ENCODE measurements at places on chromosomes 2 and 18.

DNA sequence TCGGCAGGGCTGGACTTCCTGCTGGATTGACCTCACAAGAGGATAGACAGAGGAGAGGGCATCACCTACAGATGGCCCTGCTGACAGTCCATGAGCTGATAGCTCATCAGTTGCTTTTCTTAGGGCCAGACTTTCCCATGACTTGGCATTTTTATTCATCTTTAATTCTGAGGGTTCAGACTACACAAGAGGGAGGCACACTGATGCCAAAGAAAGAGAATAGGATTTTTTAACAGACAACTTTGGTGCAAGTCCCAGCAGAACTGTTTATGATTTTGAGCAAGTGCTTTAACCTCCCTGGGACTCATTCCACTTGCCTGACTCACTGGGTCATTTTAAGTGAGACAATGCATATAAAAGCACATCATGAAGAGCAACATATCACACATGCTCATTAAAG, 299.2 kb downstream of the INSIG2 start:
- DNase-seq, result no peak

GRCh38 chr18:31217038-31217849, 54.6 kb upstream of the DSC1 start:
- no peak for DNase-seq

- DNase-seq, result no peak
These were observed 33.6 kb downstream of the TMEM177 start for GRCh38 chr2:119712571-119712970.

DNA sequence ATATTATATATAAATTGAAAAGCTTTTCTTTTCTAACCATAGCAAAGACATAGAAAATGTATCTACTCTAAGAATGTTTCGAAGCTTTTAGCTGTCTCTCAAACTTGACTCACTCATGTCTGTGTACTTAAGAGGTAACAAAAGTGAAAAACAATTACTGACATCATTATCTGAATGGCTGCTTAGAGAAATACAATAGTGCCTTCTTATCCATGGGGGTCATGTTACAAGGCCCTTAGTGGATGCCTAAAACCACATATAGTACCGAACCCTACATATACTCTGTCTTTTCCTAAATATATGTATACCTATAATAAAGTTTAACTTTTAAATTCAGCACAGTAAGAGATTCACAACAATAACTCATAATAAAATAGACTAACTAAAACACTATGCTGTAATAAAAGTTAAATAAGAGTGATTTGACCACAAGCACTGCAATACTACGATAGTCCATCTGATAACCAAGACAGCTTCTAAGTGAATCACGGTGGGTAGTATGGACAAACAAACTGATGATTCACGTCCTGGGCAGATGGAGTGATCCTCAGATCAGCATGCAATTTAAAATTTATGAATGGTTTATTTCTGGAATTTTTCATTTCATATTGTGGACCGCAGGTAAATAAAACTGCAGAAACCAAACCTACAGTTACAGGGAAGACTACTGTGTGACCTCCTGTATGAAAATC, 246.2 kb downstream of the XIRP2 start:
- DNase-seq, result no peak

Data from NCI-H1930 (cell line).